Panc1 (cell line): ENCODE measurements at places on chromosomes 12 and 14.

- no peak for DNase-seq
These were observed 26.1 kb upstream of the UBC start for GRCh38 chr12:124940393-124941169.

- DNase-seq: no peak
These were observed 44.0 kb upstream of the OAS1 start for GRCh38 chr12:112862636-112863290.

- no peak for DNase-seq
These were observed 20.7 kb upstream of the NEK9 start for GRCh38 chr14:75147423-75148071.

DNA sequence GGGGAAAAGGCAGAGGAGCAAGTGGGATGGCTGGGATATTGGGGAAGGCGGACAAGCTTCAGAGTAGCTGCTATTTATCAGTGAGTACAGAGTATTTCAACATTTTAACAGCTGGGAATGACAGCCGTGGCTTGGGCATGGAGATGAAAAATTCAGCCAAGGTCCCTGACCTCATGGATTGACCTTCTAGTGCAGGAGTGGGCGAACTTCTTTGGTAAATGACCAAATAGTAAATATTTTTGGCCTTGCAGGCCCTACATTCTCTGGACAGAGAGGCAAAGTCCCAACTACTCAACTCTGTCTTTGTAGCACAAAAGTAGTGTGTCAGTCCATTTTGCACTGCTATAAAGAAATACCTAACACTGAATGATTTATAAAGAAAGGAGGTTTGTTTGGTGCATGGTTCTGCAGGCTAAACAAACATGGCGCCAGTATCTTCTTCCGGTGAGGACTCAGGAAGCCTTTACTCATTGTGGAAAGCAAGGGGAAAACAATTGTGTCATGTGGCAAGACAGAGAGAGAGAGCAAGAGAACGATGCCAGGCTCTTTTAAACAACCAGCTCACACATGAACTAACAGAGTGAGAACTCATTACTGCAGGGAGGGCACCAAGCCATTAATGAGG lies 33.6 kb downstream of the TMEM233 start:
- DNase-seq: no peak

DNA sequence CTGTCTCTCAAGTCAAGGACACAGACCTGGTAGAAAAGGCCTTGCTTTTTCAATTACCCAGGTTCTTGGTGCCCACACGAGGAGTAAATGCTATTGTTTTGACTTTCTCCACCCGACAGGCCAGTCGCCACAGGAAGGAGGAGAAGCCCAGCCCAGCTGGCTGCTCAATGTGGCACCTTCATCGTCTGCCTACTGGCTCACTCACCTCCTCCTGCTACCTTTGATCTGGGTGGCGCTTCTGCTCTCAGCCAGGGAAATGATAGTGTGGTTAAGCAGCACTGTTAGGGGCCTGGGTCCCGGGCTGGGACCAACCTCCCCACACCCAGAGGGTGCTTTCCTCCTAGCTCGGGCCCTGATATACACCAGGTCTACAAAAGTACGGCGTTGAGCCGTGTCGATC lies 75.0 kb upstream of the FZD10 start:
- DNase-seq: no peak

- DNase-seq: no peak
These were observed 29.9 kb downstream of the PUS7L start for GRCh38 chr12:43728698-43729097.

- DNase-seq: no peak
These were observed 42.5 kb downstream of the MARK3 start for GRCh38 chr14:103427485-103428443.
